Activated T-helper 2 cell treated with anti-CD3 and anti-CD28 coated beads, Interferon-gamma antibody, Interleukin-2, Interleukin-4, amounts not matched to agents 10 μg/mL and 5 μg/mL and 100 μg/mL, durations not matched to agents 14 hours and 24 hours and 36 hours (primary cell): ENCODE measurements at places on chromosomes 16 and 17. TPM values are rescaled to one million over a fixed set of nuclear protein-coding genes. Genes with fewer than 3 reads are reported as not detected.

The CTCF gene
- total RNA-seq = 59.7 and 61.2 TPM in 2 replicates

The OTOA gene
- 0.07 TPM in 1 of 2 replicates, not detected in the other for total RNA-seq

The TBC1D3B gene
- total RNA-seq = 10.0 and 10.8 TPM in 2 replicates

The BAIAP3 gene
- total RNA-seq = 0.21 and 0.32 TPM in 2 replicates

The KRT24 gene
- not detected in 2 replicates for total RNA-seq

The FOXF1 gene
- total RNA-seq = not detected in 2 replicates

The CANT1 gene
- 55.8 and 71.8 TPM in 2 replicates for total RNA-seq

The CCL3 gene
- 218 and 222 TPM in 2 replicates for total RNA-seq

The CCL7 gene
- not detected in 2 replicates for total RNA-seq

The CD300A gene
- total RNA-seq = 16.6 and 16.7 TPM in 2 replicates

The TNRC6A gene
- total RNA-seq = 47.3 and 50.3 TPM in 2 replicates

The ZDHHC1 gene
- 1.4 and 1.5 TPM in 2 replicates for total RNA-seq

The CES5A gene
- total RNA-seq = not detected in 2 replicates

The SDR42E1 gene
- total RNA-seq = 3.9 and 4.2 TPM in 2 replicates

The WDR59 gene
- total RNA-seq = 83.9 and 92.0 TPM in 2 replicates

The SEZ6 gene
- total RNA-seq = not detected in 2 replicates

The CCDC144A gene
- 2.0 and 3.0 TPM in 2 replicates for total RNA-seq

The AATK gene
- total RNA-seq = 0.48 and 0.89 TPM in 2 replicates

The MGRN1 gene
- 124 TPM in 2 replicates for total RNA-seq

The GCGR gene
- total RNA-seq = not detected in 2 replicates

The HES7 gene
- 2.4 and 3.1 TPM in 2 replicates for total RNA-seq

The MYH1 gene
- not detected in 2 replicates for total RNA-seq

The PHOSPHO1 gene
- not detected in 2 replicates for total RNA-seq
